GM03348 (cell line): ENCODE measurements at places on chromosomes 13 and 19.

GRCh38 chr13:29422015-29422414 lies 173.5 kb downstream of the SLC7A1 start:
- no peak for DNase-seq

GRCh38 chr13:20911037-20911436 lies 8.5 kb upstream of the XPO4 start:
- DNase-seq, result no peak

GRCh38 chr13:43293008-43293407 lies 269.6 kb downstream of the DNAJC15 start:
- no peak for DNase-seq

DNA sequence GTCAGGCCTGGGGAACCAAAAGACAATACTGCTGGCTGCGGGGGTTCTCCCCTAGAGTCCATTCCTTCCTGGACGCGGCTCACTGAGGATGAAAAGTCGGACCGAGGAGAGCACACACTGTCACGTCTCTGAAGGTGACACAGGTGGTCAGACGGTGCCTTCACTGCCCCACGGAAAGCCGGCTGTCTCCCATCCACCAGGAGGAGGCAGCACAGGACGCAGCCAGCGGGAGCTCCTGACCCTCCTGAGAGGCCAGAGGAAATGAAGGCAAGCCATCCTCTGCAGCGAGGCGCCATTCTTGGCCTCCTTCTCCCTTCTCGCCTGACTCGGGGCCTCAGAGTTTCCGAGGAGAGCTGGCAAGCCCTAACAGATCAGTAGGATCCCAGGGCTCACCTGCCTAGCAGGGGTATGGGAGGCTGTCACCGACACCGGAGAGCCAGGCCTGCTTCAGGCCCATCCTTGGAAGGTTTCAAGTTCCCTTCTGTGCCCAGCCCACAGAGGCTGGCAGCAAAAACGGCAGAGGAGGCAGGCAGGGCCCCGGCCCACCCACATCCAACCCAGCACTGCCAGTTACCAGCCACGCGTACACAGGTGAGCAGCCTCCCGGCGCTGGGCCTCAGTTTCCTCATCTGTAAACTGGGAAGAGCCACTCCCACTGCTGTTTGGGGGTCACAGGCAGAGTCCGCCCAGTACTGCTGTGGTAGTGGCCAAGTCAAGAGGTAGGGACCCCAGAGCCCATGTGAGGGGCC lies 4.5 kb downstream of the REXO1 start:
- DNase-seq, result no peak
